Urinary bladder (tissue), 4 donors: ENCODE measurements at places on chromosomes 1 and 21. TPM values are rescaled to one million over a fixed set of nuclear protein-coding genes. Genes with fewer than 3 reads are reported as not detected.

RIMS3 gene
- polyA plus RNA-seq, result 4.0 TPM

UROD gene
- 97.6 TPM for polyA plus RNA-seq

KHDC4 gene
- polyA plus RNA-seq, result 24.4 TPM

SLC37A1 gene
- 5.7 TPM for polyA plus RNA-seq

ARTN gene
- polyA plus RNA-seq, result 2.4 TPM

WNT3A gene
- not detected for polyA plus RNA-seq

IFI44 gene
- 20.4 TPM for polyA plus RNA-seq

ETV3L gene
- polyA plus RNA-seq, result not detected

KRTAP21-2 gene
- not detected for polyA plus RNA-seq

KCNE2 gene
- polyA plus RNA-seq, result 0.13 TPM

TFF2 gene
- polyA plus RNA-seq, result not detected

NR1I3 gene
- 0.27 TPM for polyA plus RNA-seq

CFAP45 gene
- 1.0 TPM for polyA plus RNA-seq

ACAP3 gene
- 51.2 TPM for polyA plus RNA-seq

HPCA gene
- polyA plus RNA-seq, result 0.29 TPM
